ENCODE measurements at places on chromosomes 13 and 19.

GRCh38 chr13:48647625-48648024 lies 6.1 kb upstream of the CYSLTR2 start:
- no peak for DNase-seq

DNA sequence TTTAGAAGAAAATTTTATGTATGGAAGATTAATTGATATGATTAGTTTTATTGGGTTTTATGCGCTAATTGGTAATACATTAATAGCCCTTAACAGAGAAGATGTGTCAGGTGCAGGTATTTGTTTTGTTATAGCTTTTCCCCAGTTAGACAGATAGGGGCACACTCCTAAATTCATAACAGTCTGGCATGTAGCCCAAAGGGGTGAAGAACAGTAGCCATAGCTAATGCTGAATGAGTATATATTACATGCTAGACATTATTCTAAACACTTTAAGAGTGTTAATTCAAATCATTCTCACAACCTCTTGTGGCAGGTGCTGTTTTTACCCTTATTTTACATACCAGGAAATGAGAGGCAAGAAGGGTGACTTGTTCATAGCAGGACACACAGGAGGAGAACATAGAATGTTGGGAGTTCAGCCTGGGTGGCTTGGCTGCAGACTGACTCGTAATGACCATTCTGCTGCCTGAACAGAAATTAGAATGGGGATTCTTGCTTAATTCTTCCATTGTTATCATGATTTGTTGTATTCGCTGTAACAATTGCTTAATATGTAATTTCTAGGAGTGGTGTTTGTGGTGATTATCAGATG lies 20.1 kb downstream of the PCCA start:
- no peak for DNase-seq

GRCh38 chr13:108276060-108276459 lies 6.5 kb downstream of the TNFSF13B start:
- DNase-seq = no peak

DNA sequence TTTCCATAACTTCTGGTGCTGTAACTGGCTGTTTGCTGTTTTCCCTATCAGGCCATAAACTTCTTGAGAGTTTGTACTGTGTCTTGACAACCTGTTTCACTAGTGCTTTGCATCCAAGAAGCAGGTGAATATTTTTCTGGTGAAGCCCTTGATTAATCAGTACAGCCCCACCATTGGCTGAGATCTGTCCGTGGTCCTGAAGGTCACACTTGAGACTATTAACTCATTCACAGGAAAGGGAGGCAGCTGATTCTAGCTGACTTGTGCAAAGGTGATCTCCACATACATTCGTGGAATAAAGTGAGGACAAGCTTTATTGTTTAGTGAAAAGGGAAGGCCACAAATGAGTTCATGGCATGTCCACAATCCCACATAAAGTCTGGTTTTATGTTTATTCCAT lies 61.4 kb upstream of the ZNF835 start:
- DNase-seq = no peak

- no peak for DNase-seq
Observed at GRCh38 chr13:77390391-77390790, 63.5 kb upstream of the MYCBP2 start.

- DNase-seq = no peak
Observed at GRCh38 chr13:41345914-41346589, 35.0 kb downstream of the NAA16 start.

DNA sequence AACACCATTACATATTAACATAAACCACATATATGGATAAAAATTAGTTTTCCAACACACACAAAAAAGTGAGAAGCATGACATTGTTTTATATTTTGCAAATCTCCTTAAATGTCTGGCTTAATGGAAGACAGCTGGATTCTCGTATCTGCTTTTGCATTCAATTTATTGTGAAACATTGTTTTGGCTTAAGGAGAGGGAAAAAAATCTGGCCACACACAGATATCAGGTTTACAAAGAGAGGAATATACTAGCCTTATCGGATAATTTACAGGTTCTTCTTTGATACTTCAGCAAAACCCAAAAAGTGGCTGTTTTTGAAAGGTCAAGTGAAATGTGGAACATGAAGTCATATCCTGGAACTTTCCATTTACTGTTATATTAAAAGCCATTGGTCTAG lies 523.5 kb upstream of the ARGLU1 start:
- no peak for DNase-seq

GRCh38 chr13:48571126-48571913 lies 38.4 kb upstream of the RCBTB2 start:
- DNase-seq = no peak

- no peak for DNase-seq
Observed at GRCh38 chr19:17322854-17323253, 11.8 kb downstream of the ANO8 start.

- DNase-seq = no peak
Observed at GRCh38 chr13:23212671-23213070, 31.9 kb downstream of the SGCG start.

GRCh38 chr19:17706750-17707181 lies 12.5 kb upstream of the MAP1S start:
- peak; percentile 59 for DNase-seq

DNA sequence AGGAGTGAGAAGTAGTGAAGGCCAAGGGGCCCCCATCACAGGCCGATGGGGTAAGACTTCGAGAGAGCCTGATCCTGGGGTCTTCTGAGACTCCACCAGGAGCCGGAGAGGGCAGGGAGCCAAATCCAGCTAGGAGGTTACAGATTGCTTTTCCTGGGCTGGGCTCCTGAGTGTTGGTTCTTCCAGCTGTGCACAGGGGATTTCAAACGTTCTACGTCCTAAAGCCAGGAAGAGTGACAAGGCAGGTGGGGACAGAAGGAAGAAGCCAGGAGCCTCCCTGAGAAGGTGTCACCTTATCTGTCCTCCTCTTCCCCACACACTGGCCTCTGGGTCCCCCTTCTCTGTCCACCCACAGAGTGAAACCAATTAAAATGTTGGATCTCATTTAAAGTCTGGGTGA lies 16.1 kb upstream of the TPRX2 start:
- no peak for DNase-seq

GRCh38 chr19:45677351-45678230 lies 9.6 kb downstream of the GIPR start:
- DNase-seq = peak; percentile 87

DNA sequence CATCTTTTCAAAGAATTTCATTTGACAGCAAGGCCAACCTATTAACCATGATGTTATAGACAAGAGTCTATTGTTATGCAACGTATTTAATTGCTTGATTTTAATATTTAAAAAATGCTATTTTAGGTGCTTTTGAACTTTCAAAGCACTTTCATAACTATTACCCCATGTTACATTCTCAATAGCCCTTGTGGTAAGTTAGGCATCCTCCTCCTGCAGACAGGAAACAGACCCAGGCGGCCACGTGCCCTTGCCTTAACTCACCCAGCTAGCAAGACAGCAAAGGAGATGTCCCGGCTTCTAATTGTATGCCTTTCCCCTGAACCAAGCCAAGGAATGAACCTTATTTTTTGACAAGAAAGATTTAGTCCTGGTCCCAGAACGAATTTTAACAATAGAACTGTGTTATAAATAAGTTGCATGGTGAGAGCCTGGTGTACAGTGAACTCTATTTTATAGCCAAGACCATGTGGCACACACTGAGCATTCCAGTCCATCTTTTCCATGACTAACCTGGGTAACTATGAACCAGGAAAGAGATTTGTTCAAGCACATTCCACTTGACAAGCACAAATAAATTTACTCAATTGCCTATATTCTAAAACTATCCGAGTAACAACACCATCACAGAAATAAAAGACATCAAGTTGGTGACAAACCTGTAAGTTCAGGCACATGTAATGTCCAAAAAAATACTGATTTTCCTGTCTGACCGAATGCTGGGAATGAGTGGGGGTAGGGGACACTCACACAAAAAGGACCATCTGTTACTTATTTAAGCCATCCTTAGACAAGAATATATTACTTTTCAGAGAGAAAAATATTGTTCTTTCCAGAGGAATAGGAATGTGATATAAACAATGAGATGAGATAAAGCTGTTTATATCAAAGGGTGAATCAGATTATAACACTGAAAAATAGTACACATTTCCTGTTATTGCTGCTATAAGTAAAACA lies 163.0 kb downstream of the EFNB2 start:
- DNase-seq = no peak

GRCh38 chr13:39253774-39254173 lies 215.5 kb downstream of the NHLRC3 start:
- DNase-seq = no peak

- DNase-seq = no peak
Observed at GRCh38 chr19:8109890-8110662, 39.3 kb downstream of the FBN3 start.

DNA sequence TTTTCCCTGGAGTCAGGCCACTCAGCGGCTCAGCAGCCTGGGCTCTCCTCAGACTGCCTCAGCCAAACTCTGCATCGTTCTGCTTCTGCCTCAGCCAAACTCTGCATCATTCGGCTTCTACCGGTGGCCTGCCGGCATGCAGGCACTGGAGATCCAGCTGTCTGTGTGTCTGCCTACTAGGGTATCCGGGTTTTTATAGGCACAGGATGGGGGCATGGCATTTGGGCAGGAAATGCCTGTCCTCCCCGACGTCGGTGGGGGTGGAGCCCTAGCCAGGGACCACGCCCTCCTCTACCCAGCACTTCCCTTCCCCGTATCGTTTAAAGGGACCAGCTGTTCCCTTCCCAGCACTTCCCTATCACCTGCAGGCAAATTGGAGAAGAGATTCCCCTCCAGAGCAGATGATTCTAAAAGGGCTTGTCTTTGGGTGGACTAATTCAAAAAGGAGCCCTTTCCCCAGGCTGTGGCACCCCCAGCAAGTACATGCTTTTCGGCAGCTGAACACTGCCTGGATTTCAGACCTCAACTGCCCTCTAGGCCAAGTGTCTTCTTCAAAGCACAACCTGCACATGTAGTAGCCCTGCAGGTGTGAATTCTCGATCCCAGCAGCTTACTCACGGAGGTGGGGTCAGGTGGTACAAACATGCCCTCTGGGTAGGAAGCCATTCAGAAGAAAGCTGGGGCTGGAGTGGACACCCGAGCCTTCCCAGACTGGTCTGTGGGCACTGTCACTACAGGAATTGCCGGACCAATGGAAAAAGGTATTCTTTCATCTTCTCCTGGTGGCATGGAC lies 25.4 kb upstream of the GPR12 start:
- DNase-seq = no peak

DNA sequence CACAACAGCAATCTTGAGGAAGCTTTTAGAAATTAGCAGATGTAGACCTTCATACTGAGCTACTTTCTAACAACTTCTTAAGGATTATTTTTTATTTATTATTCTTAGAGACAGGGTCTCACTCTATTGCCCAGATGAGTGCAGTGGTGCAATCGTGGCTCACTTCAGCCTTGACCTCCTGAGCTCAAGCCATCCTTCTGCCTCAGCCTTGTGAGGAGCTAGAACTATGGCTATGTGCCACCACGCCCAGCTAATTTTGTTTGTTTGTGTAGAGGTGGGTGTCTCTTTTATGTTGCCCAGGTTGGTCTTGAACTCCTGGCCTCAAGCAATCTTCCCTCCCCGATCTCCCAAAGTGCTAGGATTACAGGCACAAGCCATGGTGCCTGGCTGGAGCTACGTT lies 200.6 kb downstream of the TSHZ3 start:
- DNase-seq = no peak

DNA sequence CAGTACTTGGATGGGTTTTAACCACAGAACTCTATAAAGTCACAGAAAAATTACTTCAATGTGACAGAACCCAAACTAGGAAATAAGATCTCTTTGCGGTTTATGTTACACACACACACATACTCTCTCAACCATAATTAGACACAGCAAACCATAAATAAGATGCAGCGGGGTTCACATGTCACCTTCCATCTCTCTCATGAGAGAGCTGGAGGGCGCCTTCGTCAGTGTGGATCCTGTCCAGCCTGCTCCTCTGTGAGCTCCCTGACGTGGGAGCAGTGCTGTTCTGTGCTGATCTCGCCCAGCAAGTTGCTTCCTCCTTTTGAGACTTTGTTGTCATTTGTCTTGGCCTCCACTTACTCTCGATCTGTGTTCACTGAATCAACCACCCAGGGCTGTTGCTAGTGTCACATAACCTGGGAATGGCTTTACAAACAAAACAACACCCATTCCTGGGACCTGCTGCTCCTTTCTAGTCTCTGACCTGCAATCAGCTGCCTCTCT lies 204.9 kb upstream of the KL start:
- no peak for DNase-seq

Measured in RWPE1 (cell line).